NCI-H2081 (cell line): ENCODE measurements at places on chromosomes 13 and 19.

GRCh38 chr19:6772028-6772865 is at the start of gene VAV1:
VAV1 (plus strand) TSS chr19:6772708; CDS start chr19:6772808, 100 bp downstream.
- no peak for DNase-seq

- no peak for DNase-seq
Measured at GRCh38 chr13:94351292-94351990, 128.0 kb downstream of the DCT start.

DNA sequence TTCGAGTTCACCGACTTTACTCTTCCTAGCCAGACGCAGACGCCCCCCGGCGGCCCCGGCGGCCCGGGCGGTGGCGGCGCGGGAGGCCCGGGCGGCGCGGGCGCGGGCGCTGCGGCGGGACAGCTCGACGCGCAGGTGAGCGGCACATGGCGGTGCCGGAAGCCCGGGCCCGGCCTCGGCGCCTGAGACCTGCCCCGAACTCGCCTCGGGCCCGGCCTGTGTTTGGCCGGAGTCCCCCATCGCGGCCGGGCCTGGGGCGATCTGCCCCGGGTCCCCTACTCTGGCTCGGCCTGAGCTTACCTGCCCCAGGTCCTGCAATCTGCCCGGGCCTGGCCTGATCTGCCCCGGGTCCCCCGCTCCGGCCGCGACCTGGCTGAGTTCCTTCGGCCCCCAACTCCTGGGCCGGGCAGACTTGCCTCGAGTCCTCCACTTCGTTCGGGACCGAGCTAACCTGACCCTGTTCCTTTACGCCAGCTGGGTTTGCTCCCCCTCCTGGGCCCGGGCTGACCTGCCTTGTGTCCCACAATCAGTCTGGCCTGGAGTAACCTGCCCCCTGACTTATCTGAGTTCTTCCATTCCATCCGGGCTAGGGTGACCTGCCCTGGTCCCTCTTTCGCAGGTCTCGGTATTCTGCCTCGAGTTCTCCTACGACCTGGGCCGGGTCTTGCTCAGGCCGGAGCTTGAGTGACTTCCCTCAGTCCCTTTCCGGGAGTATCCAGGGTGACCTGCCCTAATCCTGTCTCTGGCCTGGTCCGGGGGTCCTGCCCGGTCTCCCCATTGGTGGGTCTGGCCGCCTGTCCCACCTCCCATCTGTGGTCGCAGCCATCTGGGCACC is 764 bp downstream of the UPF1 start:
- DNase-seq = no peak

GRCh38 chr19:2703691-2704216 is 1.3 kb upstream of the GNG7 start:
- no peak for DNase-seq

- DNase-seq = peak; percentile 85
Measured at GRCh38 chr19:4534836-4535658, at the start of gene PLIN5. PLIN5 (minus strand) TSS chr19:4535224; CDS start chr19:4534074, 1,150 bp downstream.

- no peak for DNase-seq
Measured at GRCh38 chr13:77477299-77477848, 58.1 kb upstream of the SCEL start.

DNA sequence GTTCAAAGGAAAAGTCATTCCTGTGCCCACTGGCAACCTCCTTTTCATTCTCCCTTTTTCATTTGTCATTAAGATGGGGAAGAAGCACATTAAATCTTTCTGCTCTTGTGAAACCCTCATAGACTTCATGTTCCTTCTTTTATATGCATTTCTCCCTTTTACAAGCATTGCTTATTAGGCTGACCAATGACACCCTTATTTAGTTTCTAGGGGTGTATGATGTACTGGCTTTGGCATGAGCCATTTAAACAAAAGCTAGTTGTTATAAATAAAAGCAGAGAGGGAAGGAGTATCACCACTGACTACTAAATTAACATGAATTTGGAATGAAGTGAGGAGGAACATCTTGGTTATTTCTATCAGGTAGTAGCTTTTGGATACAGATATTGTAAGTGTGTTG is 68.2 kb upstream of the PCDH9 start:
- DNase-seq = no peak

DNA sequence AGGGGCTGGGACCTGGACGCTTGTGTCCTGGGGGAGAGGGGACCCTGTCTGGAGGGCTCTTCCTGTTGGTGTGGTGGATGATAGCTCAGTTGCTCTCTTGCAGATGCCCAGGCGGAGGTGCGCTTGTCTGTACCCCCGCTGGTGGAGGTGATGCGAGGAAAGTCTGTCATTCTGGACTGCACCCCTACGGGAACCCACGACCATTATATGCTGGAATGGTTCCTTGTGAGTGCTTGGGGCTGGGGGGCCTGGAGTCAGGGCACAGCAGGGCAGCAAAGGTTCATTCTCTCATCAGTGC is 2.2 kb downstream of the BCAM start:
- DNase-seq = no peak

DNA sequence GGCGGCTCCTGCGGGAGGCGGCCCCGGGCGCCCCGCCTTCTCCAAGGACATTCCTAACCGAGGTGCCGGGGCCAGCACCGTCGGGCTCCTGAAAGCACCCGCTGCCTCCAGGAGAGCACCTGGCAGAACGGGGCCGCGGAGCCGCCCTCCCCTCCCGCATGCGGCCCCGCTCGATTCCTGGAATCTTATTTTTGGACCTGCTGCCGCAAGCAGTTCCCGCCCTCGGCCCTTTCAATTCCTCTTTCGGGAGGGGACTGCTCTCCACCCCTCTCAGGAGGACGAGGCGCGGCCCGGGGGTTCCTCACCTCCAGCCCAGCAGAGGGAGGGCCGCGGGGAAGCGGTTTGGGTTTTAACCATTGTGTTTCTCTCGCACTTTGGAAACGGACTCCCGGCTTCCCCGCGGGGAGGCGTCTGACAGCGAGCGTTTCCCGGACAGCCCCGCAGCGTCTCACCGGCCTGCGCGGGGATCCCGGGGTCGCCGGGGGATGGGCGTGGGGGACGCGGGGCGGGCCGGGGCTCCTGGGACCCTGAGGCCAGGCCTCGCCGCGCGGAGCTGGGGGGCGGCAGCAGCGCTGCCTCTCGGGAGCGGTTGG is 849 bp downstream of the GAS6 start:
- DNase-seq = peak; percentile 33

- DNase-seq = no peak
Measured at GRCh38 chr19:55546822-55547614, 1.7 kb upstream of the SBK3 start.

DNA sequence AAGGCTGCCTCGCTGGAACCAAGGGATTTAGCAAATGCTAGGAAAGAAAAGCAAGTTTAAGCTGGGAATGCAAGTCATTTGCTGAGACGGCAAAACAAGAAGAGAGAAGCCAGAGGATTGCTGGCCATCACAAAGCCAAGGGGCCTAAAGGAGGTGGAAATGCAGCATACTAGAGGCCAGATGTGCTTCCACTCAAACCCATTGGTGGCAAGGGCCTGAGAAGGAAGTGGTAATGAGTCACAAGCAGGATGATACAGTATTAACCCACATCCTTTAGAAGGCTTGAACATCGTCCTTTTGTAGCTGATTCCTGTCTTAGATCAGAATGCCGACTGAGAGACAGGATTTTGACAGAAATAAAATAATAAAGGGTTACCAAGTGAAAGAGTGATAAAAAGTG is 68.2 kb downstream of the ITGBL1 start:
- no peak for DNase-seq

DNA sequence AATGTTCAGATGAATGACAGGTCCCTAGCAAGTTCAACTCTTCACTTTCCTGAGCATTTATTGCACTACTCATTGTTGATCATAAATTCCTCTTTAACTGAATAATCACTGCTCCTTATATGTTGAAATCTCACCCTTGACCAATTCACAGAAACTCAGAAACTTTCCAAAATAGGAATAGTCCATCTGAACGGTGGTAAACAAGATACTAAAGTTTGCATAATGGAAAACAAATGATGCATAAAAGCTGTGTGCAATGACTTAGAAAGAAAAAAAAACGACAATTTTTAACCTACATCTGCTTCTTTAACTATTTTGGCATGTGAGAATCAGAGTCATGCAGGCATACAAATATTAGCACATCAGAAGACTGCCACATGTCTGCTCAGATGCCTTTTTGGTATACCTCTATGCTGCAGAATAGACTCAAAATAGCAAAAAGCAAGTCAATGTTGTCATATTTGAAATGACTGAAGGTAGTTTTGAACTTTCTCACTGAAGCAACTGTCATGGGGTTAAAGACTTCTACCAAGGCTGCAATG is 34.8 kb downstream of the SLC10A2 start:
- DNase-seq = no peak

DNA sequence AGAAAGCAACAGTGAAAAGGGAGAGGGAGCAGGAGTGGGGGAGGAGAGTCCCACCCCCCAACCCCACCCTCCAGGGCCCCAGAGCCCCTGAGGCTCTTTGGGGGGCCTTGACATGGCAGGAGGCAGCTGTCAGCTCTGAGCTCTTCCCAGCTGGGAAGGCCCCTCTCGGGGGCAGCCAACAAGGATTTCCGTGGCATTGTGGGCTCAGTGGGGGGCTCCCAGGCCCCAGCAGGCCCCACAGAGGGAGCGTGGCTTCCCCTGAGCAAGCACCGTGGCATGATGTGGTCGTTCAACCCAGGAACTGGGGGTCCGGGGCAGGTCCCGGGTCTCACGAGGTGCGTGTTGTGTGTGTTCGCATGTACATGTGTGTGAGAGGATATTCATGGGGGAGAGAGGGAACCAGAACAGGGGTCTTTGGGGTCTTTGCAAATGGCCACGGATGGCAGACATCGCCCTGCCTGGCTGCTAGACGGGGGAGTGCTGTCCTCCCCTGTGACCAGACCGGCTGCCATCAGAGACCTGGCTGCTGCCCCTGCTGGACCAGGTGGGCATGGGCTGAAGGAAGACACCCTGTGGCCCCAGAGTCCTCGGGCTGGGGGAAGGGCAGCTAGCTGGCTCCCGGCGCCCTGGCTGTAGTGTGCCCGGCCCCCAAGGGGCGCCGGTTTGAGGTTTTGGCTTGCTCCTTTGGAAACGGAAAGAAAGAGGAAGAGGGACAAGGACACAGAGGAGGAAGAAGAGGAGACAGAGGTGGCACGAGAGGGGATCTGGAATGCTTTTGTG is 3.7 kb upstream of the AKAP8L start:
- no peak for DNase-seq

- no peak for DNase-seq
Measured at GRCh38 chr19:33090179-33090578, 9.2 kb downstream of the GPATCH1 start.

DNA sequence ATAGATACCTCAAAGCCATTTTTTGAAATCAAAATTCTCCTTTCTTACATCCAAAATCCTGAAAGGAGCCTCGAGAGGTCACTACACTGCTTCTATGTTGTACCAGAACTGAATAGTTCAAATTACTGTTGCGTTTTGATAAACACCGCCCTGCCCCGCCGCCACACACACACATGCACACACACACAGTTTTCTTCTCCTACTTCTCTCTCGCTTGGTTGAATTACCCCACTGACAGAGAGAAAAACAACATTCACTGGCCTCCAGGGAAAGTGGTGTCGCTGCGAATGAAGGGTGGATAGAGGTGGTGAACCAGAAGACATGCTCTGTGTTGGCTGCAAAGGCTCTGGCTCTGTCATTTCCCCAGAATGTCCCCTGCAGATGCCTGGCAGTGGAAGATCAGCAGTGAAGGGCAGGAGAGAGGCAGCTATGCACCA is 183.4 kb upstream of the RFC3 start:
- DNase-seq = no peak

- DNase-seq = no peak
Measured at GRCh38 chr13:24861617-24862362, 97.8 kb downstream of the RNF17 start.

DNA sequence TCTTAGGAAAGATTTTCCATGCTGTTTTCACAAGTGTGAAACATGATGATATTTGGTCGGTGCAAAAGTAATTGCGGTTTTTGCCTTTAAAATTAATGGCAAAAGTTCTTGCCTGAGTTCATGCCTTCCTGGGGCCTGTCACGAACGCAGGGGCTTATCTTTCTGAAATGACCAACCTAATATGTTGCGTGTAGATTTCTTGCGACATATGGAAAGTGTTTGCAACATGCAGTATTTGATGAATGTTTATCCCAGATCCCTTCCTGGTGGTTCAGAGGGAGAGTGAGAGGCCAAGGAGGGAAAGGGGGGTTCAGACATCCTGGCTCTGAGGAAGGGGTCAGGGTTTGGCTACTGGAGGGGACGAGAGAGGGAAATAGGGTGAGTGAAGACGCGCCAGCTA is 72.0 kb downstream of the TEX29 start:
- DNase-seq = no peak

GRCh38 chr13:73985783-73986182 is 148.4 kb downstream of the KLF12 start:
- DNase-seq = no peak

DNA sequence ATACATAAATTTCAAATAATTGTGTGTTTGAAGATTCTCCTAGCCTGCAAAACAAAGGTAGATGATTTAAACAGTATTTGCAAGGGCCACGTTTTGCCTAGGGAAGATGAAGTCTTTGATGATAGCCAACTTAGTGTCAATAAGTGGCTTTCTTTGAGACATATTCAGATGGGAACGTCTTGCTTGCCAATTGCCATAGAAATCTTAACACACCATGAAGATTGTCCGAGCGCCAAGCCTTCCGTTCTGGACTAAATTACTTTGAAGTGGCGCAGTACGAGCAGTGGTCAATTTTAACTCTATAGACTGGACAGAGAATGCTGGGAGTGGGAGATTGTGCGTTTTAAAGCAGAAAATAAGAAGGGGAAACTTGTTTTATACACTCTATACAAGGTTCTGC is 9.9 kb downstream of the ZIC5 start:
- DNase-seq = no peak

GRCh38 chr13:113974304-113975281 is 717 bp upstream of the C13orf46 start:
- no peak for DNase-seq

GRCh38 chr13:22278336-22278929 is 607.6 kb downstream of the FGF9 start:
- peak; percentile 54 for DNase-seq

DNA sequence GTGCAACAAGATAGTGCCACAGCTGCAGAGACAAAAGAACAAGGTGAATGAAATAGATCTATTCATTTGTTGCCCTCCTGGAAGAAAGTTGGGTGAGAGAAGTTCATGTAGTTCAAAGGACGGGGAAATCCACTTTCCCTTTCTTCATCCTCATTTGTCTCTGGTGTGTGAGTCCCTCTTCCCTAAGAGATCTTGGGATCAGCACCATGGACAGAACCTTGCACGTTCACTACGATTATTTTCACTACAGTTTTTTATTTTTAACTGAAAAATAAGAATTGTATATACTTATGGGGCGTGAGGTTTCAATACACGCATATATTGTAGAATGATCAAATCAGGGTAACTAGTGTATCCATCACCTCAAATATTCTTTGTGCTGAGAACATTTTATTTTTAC is 29.2 kb downstream of the NLRP5 start:
- no peak for DNase-seq
